Activated naive CD4-positive, alpha-beta T cell treated with anti-CD3 and anti-CD28 coated beads for 36 hours (primary cell): ENCODE measurements at places on chromosomes 2 and 18. TPM values are rescaled to one million over a fixed set of nuclear protein-coding genes. Genes with fewer than 3 reads are reported as not detected.

The KHK gene
- 9.5 TPM for total RNA-seq

The SERPINB3 gene
- total RNA-seq = not detected

The IL1F10 gene
- not detected for total RNA-seq

The GPBAR1 gene
- total RNA-seq = 0.10 TPM

The CIB4 gene
- total RNA-seq = not detected

The TP53I3 gene
- total RNA-seq = 0.60 TPM

The ABCG5 gene
- total RNA-seq = not detected

The SKOR2 gene
- total RNA-seq = not detected

The OTX1 gene
- total RNA-seq = not detected

The EML6 gene
- total RNA-seq = 0.38 TPM

The POMC gene
- 4.8 TPM for total RNA-seq

The PRKRA gene
- 78.2 TPM for total RNA-seq

The GFPT1 gene
- 34.6 TPM for total RNA-seq

The STAMBP gene
- 80.5 TPM for total RNA-seq

The SCYGR1 gene
- total RNA-seq = not detected

The SCN3A gene
- 0.12 TPM for total RNA-seq

The RAMP1 gene
- 0.69 TPM for total RNA-seq

The MERTK gene
- 0.57 TPM for total RNA-seq

The C2orf15 gene
- 1.4 TPM for total RNA-seq

The ANKRD30B gene
- total RNA-seq = not detected

The CPLX4 gene
- not detected for total RNA-seq

The ABCB11 gene
- total RNA-seq = not detected

The KCNG2 gene
- total RNA-seq = not detected

The CFAP221 gene
- total RNA-seq = not detected
